Bone marrow (tissue), 2 donors: ENCODE measurements at places on chromosomes 11 and 22.

GRCh38 chr22:22745225-22746060 is 101.0 kb downstream of the GGTLC2 start:
- DNase-seq = no peak

DNA sequence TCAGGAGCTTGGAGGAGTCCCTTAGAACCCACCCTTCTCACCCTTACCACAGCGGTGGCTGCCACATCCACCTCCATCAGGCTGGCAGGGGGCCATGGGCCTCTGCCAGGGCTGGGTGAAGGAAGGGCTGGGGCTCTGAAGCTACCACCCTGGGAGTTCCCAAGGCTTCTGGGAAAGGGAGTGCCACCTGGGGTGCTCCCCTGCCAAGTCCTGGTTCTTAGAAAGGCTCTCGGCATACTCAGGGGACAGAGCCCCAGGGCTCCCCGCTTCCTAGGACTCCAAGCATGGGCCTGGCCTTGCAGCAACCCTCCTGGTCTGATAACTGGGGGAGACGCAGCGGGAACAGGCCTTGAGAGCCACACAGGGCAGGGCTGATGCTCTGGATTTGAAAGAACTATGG is 438 bp upstream of the PLA2G3 start:
- no peak for DNase-seq

DNA sequence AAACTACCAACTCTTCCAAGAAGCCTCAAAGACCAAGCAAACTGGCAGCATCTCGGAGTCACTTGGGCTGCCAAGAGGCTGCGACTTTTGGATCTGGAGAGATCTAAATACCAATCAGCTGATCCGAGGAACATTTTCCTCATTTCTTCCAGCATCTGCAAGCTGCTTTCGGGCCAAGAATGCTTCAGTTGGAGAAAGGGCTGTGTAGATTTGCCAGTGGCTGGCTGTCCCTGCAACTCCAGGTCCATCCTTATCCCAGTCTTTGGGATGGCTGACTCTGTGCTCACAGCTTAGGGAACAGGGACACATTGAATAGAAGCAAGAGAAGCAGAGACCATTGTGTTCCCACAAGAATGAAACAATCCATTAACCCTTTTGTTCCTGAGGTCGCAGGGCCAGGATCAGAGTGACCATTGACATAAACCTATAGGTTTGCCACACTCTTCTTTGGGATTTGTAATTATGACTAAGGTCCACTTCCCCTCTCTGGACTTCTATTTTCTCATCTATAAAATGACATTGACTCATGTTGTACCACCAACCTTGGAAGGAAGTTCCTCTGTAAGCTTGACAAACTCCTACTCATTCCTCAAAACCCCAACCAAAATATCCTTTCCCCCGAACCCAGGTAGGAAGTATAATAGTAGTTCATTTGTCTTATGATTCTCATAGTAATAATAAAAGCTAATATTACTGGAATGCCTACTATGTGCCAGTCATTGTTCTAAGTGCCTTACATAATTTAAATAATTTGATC is 340.8 kb downstream of the MN1 start:
- DNase-seq = no peak

DNA sequence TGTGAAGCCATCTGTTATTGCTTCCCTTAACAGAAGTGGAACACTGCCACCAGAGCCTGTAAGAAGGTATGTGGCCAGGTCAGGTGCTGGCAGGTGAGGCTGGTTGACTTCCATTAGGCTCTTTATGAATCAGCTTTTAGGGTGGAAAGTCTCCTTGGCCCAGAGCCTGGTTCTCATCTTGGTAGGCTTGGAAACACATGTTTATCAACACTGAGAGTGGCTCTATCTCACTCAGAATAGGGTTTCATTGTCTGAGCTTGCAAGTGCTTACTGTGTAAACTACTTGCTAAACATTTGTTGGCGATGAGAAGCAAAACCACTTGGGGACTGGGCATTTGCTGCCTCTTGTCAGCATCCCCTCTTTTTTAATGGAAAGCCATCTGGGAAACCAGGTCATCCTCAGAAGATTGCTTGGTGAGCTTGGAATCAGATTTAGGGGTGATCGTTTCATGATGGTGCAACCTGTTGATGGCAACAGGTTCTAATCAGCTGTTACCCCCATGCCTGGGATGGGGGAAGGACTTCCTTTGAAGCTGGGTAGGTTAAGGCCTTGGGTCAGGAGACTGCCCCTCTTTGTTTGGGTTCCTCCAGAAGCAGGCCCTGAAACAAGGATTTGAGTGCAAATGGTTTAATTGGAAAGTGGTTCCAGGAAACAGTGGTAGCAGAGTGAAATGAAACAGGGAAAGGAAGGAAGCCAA is 75.0 kb upstream of the AMPD3 start:
- no peak for DNase-seq

DNA sequence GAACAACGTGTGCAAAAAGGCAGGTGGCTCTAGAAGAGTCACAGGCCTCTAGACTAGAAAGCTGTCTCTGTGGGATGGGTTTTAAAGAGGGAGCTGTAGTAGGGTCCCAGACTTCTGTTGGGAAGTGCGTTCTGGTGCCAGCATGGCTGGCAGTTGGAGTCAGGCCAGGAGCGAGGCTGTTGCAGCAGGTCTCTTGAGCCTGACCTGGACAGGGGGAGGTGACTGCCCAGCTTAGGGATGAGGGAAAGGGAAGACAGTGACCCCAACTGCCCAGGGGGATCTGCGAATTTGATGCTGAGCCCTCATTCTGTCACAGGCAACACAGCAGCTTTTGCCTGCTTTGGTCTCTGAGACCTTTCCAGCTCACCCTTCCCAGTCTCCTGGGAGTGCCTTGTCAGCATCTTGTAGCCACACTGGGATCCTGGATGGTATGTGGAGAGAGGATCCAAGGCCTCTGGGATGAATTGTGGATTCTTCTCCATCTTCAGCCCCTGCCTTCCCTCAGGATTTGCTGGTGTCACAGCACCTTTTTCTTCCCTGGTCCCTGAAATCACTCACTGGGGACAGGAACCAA is 3.4 kb downstream of the TSKU start:
- DNase-seq = no peak

- DNase-seq = no peak
Observed at GRCh38 chr22:34588871-34589545, 476.9 kb upstream of the ISX start.

DNA sequence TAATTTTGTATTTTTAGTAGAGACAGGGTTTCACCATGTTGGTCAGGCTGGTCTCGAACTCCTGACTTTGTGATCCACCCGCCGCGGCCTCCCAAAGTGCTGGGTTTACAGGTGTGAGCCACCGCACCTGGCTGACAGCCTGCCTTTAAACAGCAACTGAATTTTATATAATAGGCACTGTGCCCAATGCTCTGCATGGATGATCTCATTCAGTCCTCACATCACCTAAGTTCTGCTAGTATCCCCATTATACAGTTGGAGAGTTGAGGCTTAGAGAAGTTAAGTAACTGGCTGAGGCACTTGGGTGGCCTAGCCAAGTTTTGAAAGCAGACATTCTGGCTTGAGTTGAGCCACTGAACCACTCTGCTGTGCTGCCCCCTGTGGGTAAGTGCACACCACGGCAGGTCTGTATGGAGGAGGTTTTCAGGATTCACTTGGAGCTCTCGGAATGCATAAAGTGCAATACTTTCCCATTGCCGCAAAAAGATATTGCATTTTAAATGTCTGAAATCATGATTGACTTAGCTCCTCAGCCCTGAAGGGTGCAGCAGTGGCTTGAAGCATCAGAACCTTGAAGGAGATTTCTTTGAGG is 112.4 kb downstream of the LDLRAD3 start:
- no peak for DNase-seq

GRCh38 chr22:47192651-47193437 is 430.4 kb downstream of the TBC1D22A start:
- DNase-seq = no peak

DNA sequence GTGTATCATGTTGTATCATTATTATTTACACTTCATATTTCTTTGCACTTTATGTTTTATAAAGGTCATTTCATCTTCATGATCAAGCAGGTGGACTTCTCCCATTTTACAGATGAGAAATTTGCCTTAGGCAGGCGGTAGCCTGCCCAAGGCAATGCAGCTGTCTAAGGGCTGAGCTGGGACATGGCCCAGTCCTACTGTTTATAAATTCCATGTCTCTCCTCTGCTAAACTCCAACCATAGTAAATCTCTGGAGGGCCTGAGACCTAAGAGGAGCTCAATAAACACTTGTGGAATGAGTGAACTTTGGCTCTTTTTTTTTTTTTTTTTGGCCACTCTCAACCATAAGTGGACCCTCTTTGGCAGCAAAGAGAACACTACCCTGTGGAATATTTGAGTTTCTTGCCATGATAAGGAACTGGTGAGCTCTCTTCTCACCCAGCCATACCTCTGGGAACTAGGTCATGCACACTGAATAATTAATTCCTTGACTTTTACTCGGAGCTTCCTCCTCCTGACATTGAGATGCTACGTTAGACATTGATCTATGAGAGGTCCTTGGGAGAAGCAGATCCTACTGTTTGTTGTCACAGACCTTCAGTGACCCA is 29.9 kb downstream of the MICAL2 start:
- no peak for DNase-seq

DNA sequence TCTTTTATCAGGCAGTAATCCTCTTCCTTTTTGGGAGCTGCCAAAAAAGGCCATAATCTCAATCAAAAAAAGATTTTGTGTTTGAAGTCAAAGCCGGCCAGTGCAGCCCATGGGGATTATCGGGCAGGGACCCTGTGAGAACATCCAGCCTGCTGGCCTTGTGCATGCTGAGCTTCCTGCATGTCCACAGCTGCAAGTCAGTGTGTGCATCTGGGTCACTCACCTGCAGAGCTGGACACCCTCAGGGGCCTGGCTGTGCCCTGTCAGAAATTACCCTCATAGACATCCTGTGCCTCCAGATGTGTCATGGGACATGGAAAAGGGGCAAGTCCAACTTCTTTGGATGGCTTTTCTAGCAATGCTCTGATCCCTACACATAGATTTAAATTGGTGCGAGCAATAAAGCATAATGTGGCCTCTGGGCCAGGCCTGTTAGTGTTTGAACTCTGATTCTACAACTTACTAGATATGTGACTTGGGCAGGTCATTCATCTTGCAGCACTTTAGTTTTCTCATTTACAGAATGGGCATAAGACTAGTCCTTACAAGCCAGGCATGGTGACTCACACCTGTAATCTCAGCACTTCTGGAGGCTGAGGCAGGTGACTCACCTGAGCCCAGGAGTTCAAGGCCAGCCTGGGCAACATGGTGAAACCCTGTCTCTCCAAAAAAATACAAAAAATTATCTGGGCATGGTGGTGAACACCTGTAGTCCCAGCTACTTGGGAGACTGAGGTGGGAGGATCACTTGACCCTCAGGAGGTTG is 81.6 kb upstream of the LARGE1 start:
- no peak for DNase-seq

- DNase-seq = no peak
Observed at GRCh38 chr11:129041611-129042018, 98.9 kb upstream of the TP53AIP1 start.

DNA sequence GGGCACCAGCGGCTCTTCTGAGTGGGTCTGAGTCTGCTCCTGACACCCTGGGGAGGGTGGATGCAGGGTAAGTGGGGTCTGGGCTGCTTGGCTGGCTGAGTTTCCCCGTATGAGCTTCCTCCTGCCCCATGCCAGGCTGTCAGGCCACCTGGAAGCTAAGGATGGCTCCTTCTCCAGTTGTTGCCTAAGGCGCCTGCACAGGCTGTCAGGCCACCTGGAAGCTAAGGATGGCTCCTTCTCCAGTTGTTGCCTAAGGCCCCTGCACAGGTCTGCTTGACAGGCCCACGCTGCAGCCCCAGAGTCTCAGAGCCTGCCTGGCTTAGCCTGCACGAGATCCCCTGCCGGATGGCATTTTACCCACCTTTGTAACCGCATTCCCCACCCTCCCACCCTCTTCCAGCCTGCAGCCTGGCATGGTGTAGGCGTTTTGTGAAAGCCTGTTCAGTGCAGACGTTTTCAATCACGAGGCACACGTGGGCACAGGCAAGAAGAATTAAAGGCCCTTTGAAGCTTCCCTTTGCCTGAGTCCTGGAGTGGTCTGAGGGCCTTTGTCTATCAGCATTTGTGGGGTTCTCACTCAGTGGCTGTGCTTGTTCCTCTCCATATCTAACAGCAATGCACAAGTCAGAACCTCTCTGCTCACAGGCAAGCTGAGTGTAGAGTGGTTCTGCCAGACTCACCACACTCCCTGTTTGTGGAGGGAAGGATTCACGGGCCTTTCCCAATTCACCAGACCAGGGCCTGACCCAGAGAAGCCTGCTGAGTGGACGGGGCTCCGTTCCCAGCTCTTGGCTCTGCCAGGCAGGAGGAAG is 40.2 kb upstream of the B3GAT1 start:
- DNase-seq = no peak

DNA sequence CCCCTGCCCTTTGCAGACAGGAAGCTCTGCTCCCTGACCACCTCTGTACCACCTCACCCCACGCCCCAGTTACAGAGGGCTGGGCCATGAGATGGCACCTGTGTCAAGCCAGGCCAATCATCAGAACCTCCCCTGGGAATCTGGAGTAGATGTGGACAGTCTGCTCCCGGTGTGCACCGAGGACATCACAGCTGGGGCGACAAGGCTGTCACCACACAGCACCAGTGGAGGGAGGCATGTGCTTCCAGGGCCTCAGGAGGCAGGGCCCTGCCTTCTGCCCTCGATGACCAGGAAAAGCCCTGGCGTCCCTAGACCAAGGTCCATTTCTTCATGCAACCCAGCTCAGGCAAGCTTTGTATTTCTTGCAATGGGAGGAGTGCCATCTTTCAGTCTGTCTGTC is 309.5 kb downstream of the CTTN start:
- no peak for DNase-seq

DNA sequence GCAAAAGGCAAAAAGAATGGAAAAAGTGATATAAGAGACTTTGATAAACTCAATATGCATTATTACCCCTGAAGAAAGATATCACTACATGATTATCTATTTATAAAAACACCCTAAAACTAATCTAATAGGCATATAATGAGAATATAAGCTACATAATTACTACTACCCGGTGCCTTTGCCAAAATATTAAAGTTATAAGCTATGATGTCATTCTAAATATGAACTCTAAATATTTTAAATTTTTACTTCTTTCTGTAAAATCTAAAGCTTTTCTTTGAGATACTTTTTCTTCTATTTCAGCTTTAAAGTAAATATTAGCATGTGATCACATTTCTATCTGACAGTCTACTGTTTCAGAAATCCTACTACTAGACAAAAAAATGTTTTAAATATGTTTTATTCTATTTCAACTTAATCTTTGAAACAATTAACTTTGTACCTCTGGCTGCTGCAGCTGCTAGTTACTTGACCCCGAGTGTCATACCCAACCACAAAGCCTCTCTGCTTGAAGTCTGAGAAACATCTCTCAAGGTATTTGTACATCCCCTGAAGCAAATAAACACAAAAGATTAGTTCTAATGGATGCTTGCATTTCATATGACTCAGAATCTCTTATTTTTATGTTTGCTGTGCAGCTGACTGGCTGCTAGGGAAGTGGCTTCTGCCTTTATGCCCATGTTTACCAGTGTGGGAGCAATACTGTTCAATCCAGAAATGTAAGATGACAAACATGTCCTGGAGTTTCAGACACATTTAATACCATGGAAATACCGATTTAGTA is 26.8 kb downstream of the PGM2L1 start:
- no peak for DNase-seq

DNA sequence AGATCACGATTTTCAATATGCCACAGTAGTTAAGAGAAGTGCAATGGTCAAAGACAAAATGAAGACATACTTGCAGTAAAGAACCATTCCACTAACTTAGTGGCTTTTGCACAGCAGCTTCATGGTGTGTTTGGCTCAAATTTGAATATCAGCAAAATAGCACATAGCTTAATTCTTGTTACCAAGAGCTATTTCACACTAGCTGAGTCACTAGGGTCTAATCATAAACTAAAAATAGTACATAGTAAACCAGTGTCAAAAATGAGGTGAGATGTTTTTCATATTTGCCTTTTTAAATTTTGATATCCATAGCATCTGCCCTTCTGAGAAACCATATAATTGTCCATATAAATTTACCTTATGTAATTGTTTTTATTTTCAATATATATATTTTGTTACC is 325.0 kb upstream of the LUZP2 start:
- DNase-seq = no peak
